ENCODE measurements at places on chromosomes 6 and 20.

DNA sequence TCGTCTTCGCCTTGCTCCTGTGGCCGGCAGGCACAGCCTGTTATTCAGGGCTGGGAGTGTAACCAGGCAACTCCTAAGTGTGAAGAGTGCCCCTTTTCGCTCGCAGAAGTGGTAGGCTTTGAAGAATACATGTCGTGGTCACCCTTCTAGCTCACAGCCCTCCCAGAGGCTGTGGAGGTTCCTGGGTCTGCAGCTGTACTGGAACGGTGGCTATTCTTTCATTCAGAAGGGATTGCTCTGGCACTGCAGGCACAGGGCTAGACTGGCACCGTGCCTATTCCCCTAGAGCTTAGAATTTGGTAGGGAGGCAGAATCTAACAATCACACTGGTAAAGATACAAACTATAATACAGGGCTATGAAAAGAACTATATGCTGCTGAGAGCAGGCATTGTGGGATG lies 1.1 kb upstream of the SRSF12 start:
- no peak for DNase-seq

DNA sequence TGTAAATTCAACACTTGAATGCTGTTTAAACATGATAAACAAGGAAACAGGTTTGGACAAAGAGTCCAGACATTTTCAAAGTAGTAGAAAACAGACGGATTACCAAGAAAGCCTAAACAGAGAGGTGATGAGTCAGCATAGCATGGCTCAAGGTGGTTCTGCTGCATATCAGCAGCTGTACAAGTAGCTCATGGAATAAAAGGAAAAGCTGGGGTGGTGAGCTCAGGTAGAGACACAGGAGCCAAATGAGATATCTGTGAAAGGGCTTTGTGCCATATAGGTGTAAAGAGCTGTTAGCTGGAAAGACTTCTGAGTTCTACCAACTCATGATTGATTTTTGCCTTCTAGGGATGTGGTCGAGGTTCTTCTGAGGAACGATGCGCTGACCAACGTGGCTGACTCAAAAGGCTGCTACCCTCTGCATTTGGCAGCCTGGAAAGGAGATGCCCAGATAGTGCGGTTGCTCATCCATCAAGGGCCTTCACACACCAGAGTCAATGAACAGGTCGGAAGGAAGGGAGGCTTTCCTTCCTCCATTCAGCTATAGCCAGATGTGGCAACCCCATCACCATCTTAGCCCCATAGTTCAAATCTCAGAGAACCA lies 80.7 kb downstream of the ANKS1A start:
- DNase-seq, result no peak

- no peak for DNase-seq
Observed at GRCh38 chr20:7031222-7031621, 263.7 kb downstream of the BMP2 start.

GRCh38 chr20:57620999-57621398 lies 773 bp upstream of the ZBP1 start:
- peak; percentile 74 for DNase-seq

- no peak for DNase-seq
Observed at GRCh38 chr6:25280344-25281074, 1.3 kb downstream of the CARMIL1 start.

DNA sequence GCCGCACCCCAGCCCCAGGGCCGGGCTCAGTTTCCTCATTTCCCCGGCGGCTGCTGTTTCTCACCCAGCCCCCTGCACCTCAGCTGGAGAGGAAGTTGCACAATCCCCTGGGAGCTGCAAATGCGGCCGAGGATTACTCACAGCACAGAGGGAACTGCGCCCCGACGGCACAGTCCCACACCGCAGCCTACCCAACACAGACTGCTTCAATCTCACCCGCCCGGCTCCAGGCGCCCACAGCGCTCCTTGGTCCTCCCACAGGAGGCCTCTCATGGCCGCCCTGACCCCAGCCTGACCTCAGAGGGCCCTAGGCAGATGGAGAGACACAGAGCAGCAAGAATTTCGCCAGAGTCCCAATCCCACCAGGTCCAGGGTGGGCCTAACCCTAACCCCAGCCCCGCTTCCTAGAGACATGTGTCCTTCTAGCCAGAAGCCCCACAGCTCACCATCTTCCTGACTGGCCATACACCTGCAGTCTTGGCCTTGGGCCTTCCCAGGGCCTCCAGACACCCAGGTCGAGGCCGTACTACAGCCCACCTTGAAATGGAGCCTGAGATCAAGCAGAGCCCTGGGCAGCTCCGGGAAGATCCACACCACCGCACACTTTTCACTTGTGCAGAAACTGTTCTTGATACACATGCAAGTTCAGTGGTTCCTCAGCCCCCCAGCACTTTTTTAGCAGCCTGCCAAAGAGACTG lies 11.7 kb downstream of the TFEB start:
- DNase-seq, result peak; percentile 96

GRCh38 chr6:132401618-132402285 lies 477 bp upstream of the MOXD1 start:
- no peak for DNase-seq

- peak; percentile 22 for DNase-seq
Observed at GRCh38 chr20:57317789-57318371, 11.7 kb upstream of the SPO11 start.

DNA sequence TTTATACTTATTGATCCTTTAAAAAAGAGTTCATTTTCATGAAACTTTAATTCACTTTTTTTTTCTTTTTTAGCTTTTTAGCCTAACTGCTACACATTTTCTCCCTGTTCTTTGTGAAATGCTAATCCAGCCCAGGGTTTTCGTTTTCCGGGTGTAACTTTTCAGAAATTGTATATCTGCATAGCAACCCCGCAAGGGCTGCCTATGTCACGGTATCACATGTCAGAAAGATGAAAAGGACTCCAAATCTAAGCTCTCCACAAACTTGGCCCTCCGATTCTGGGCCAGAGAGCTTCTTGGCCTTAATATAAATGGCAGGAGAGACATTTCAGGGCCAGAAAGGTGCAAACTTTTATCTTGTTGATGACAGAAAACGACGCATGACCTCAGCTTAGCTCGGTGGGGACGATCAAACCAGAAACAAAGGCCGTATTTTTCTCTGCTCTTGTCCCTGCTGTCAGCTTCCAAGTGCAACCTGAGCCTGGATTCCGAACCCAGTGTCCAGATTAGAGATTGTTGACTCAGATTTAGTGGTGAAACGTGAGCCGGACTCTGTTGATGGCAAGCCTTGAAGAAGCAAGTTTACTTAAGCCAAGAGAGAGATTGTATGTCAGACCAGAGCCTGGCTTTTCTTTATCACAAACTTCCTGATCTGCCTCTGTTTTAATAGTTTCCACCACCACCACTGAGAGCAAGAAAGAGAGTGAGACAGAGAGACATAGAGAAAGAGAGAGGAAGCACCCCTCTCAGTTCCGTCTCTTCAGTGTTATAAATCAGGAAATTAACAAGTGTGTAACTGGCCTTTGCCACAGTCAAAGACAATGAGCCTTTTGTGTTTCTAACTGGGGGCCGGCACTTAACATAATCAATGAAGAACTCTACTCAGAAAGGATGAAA lies 157.8 kb downstream of the SCML4 start:
- DNase-seq, result no peak

Data from upper lobe of left lung (tissue), 6 donors.